ENCODE measurements at places on chromosomes 1 and 21. TPM values are rescaled to one million over a fixed set of nuclear protein-coding genes. Genes with fewer than 3 reads are reported as not detected.

PKLR gene
- total RNA-seq = not detected

PDZK1IP1 gene
- not detected for total RNA-seq

CHI3L2 gene
- not detected for total RNA-seq

NPPB gene
- not detected for total RNA-seq

NID1 gene
- 390 TPM for total RNA-seq

DNA sequence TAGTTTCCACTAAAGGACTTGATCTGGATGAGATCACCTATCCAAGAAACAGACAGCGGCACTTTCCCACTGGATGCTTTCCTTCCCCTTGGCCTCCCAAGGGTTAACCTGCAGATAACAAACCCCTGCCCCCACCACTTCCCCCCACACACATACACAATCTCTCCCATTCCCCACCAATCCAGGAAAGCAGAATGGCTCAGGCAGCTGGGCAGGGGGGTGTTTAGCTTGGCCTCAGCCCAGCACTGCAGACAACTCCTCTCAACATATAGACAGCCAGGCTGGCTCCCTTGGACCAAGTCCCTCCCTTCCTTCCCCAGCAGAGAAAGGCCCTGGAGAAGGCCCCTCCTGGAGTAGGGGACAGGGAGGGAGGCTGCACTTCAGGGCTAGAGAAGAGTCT, 24.6 kb downstream of the PLEKHA6 start:
- no peak overlapping the region for H3K27ac ChIP-seq
- H3K27me3 ChIP-seq = no peaks in the 10 kb centered on the region
- no peak overlapping the region for H3K4me3 ChIP-seq
- no peaks in the 10 kb centered on the region for H3K36me3 ChIP-seq
- no peak for DNase-seq

- H3K27me3 ChIP-seq = no peaks in the 10 kb centered on the region
- DNase-seq = no peak
- peak overlapping the region; percentile 72 for H3K27ac ChIP-seq
- H3K4me3 ChIP-seq = peak overlapping the region; percentile 55
- no peaks in the 10 kb centered on the region for H3K36me3 ChIP-seq
- peaks cover 63% of the 10 kb centered on the region for H3K4me1 ChIP-seq
Measured at GRCh38 chr1:27633640-27634176, 1.3 kb downstream of the FGR start.

DNA sequence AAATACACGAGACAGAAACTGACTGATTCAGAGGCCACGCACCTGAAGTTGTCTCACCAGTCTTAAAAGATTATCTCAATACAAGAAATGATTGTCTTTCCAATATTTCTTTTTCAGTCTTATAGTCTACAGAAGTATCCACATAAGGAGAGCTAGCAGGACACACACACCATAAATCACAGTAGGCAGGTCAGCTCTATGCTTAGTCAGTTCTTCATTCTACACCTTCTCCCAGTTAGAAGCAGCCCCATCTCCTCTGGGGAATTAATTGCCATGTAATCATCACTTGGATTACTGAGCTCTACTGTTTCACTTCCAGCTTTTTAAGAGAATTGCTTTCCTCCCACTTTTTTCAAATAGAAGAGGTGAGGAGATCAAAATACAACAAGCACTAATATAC, 59.6 kb downstream of the SMYD3 start:
- no peaks in the 10 kb centered on the region for H3K27me3 ChIP-seq
- peak overlapping the region; percentile 13 for H3K27ac ChIP-seq
- H3K36me3 ChIP-seq = no peaks in the 10 kb centered on the region
- peaks cover 48% of the 10 kb centered on the region for H3K4me1 ChIP-seq
- no peak for DNase-seq

GRCh38 chr1:1144122-1144842, 28.4 kb upstream of the C1orf159 start:
- H3K4me3 ChIP-seq = no peak overlapping the region
- no peaks in the 10 kb centered on the region for H3K27me3 ChIP-seq
- no peak for DNase-seq
- H3K4me1 ChIP-seq = no peaks in the 10 kb centered on the region
- no peaks in the 10 kb centered on the region for H3K36me3 ChIP-seq
- H3K27ac ChIP-seq = no peak overlapping the region

DNA sequence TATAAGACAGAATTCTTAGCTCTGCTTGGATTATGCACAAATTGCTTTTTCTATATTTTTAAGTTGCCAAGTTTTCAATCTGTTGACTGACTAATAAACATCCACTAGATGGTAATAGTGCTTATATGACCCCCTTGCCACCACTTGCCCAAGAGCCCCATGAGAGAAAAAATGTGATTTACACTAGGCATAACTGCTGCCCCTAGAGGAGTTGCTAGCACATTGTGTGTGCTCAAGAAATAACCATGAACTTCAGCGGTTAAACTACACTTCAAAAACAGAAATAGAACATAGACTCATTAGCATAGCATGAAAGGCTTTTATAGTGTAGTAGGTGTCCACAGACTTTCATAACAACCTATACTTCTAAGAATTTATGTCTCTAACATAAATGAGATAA, 61.4 kb downstream of the BRINP3 start:
- no peaks in the 10 kb centered on the region for H3K4me1 ChIP-seq
- DNase-seq = no peak
- H3K27ac ChIP-seq = no peak overlapping the region
- no peaks in the 10 kb centered on the region for H3K27me3 ChIP-seq
- H3K4me3 ChIP-seq = no peak overlapping the region

DNA sequence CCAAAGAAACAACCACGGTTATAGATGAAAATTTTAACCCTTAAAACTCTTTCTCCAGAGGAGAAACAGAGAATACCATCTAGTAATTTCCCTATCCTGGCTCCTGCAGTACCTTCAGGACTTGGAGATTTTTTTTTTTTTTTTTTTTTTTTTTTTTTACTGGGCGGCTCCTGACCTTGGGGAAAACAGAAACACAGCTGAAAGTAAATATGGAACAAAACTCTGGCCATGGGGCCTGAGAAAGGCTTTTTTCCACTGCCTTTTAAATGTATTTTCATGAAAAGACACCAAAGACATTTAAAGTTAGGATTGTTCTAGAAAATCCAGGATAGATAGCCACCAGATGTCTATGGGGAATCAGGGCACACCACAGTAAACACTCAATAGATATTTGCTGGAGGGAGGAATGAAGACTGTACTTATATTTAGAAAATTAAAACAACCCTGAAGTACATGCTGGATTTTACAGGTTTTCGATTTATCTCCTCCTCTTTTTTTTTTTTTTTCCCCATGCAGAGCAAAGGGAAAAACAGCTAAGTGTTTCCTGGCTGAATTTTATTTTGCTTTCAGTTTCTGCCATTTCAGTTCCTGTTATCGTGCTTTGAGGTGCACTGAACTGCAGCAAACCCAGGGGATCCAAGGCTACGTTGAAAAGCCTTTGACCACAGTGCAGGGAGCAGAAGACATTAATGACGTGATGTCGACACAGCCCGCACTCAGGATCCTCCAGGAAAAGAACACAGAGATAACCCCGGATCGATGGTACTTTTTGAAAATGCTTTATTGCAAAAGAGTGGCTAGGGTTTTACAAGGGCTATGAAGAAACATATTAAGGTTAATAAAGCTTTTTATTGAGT, 35.7 kb upstream of the CNN3 start:
- DNase-seq = no peak
- peak overlapping the region; percentile 45 for H3K27ac ChIP-seq
- peak overlapping the region; percentile 42 for H3K4me3 ChIP-seq
- H3K36me3 ChIP-seq = no peaks in the 10 kb centered on the region
- no peaks in the 10 kb centered on the region for H3K27me3 ChIP-seq

- no peaks in the 10 kb centered on the region for H3K36me3 ChIP-seq
- no peak for DNase-seq
- peak overlapping the region; percentile 72 for H3K27ac ChIP-seq
- H3K4me1 ChIP-seq = peaks cover 25% of the 10 kb centered on the region
- no peaks in the 10 kb centered on the region for H3K27me3 ChIP-seq
Measured at GRCh38 chr1:223143537-223144248, 645 bp upstream of the TLR5 start.

- no peak for DNase-seq
- no peak overlapping the region for H3K4me3 ChIP-seq
- H3K36me3 ChIP-seq = peaks cover 5% of the 10 kb centered on the region
- H3K4me1 ChIP-seq = peaks cover 4% of the 10 kb centered on the region
- no peak overlapping the region for H3K27ac ChIP-seq
Measured at GRCh38 chr21:41868062-41868710, 11.0 kb downstream of the PRDM15 start.

DNA sequence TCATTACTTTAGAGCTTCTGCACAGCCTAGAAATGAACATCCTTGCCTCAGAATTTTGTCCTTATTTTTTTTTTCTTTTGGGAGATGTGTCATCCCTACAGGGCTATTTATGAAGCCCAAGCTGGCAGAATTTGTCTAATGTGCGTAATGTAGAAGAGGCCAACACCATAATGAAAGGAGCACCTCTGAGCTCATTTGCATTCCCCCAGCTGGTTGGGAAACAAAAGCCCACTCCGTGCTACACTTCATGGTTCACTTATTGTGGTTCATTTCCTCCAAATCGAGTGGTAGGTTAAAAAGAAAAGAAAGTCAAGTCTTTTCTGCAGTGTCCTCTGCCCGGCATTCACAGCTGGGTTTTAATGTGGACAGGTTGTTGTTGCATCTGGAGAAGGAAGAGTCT, 73.5 kb downstream of the KAZN start:
- no peak overlapping the region for H3K27ac ChIP-seq
- H3K4me3 ChIP-seq = no peak overlapping the region
- H3K27me3 ChIP-seq = no peaks in the 10 kb centered on the region
- no peaks in the 10 kb centered on the region for H3K4me1 ChIP-seq
- no peaks in the 10 kb centered on the region for H3K36me3 ChIP-seq

DNA sequence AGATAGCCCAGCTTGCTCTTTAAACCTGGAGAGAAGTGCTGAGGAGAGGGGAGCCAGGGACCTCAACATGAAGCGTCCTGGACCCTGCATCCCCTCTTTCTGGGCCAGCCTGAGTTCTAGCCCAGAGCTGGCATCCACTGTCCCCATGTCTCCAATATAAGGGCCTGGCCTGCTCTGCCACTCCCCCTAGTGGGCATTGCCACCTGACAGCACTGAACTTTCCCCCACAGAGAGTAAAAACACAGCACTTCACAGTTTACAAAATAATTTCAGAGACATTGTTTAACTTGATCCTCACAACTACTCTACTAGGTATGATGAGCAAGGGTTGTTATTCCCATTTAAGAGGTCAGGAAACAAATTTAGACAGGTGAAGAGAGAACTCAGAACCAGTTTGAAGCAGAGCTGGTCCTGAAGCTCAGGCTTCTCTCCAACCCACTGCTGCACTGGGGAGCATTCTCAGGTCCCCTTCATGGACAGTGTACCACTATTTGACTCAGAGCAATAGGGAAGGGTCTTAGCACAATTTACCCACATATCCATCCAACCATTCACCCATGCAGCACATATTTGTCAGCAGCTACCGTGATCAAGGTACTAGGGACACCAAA, 151.2 kb downstream of the DMRTA2 start:
- no peaks in the 10 kb centered on the region for H3K4me1 ChIP-seq
- H3K4me3 ChIP-seq = no peak overlapping the region
- no peak for DNase-seq
- H3K27ac ChIP-seq = no peak overlapping the region
- H3K27me3 ChIP-seq = no peaks in the 10 kb centered on the region

DNA sequence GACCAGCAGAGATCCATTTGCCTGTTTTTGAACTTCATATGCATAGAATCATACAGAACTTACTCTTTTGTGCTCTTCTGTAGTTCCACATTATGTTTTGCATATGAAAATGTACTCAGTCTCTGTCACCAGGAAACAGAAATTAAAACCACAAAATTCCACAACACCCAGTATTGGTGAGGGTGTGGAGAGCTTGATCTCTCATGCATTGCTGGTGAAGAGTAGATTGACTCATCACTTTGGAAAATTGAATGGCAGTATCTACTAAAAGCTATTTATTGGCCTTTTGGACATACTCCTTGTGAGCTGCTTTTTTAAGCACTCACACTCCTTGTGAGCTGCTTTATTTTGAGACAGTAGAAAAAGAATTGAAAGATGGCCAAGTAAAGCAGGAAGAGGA, 43.3 kb downstream of the VTCN1 start:
- H3K4me1 ChIP-seq = no peaks in the 10 kb centered on the region
- no peak overlapping the region for H3K27ac ChIP-seq
- no peaks in the 10 kb centered on the region for H3K27me3 ChIP-seq
- no peaks in the 10 kb centered on the region for H3K36me3 ChIP-seq
- H3K4me3 ChIP-seq = no peak overlapping the region
- DNase-seq = no peak

GRCh38 chr1:148160343-148161052, 8.4 kb upstream of the NBPF11 start:
- no peaks in the 10 kb centered on the region for H3K36me3 ChIP-seq

DNA sequence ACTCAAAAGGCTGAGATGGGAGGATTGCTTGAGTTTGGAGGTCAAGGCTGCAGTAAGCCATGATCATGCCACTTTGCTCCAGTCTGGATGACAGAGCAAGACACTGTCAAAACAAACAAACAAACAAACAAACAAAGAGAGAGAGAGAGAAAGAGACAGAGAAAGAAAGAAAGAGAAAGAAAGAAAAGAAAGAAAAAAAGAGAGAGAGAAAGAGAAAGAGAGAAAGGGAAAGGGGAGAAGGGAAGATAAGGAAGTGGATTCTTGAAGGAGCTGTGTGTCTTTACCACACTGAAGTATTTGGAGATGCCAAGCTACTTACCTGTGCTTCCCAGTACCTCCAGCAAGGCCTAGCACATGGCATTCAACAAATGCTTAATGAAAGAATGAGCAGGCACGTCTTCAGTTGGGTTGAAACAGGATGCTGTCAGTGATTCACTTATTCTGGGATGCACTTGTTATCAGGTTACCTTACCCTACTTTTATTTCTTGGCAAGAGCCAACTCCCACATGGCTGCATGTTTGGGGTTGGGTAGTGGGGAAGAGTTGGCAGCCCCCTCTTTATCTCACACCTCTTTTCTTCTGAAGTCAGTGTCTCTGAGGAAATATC, 28.8 kb downstream of the CD101 start:
- H3K27ac ChIP-seq = no peak overlapping the region
- H3K4me1 ChIP-seq = no peaks in the 10 kb centered on the region
- no peaks in the 10 kb centered on the region for H3K36me3 ChIP-seq
- DNase-seq = peak; percentile 72
- no peak overlapping the region for H3K4me3 ChIP-seq
- no peaks in the 10 kb centered on the region for H3K27me3 ChIP-seq

GRCh38 chr1:109630081-109630897, 10.7 kb downstream of the AMPD2 start:
- no peak overlapping the region for H3K27ac ChIP-seq
- peaks cover 14% of the 10 kb centered on the region for H3K4me1 ChIP-seq
- no peaks in the 10 kb centered on the region for H3K27me3 ChIP-seq
- DNase-seq = peak; percentile 70
- H3K4me3 ChIP-seq = no peak overlapping the region
- peaks cover 28% of the 10 kb centered on the region for H3K36me3 ChIP-seq

DNA sequence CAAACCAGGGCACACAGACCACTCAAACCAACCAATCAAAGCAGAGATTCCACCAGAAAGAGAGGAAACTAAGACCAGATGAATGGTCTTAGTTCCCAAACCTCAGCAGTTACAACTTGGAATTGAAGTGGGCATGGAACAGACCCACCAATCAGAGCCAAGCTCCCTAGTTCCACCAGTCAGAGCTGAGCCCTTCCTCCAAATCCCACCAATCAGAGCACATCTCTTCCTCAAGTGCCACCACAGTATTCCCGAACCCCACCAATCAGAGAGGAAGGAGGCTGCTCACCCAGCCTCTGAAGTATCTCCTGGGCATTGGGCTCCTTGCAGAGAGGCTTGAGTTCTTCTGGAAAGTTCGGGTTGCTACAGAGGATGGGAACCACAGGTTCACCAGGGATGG, 1.4 kb downstream of the GUCA2A start:
- H3K27me3 ChIP-seq = no peaks in the 10 kb centered on the region
- no peaks in the 10 kb centered on the region for H3K36me3 ChIP-seq
- no peak overlapping the region for H3K4me3 ChIP-seq
- no peak for DNase-seq
- peaks cover 9% of the 10 kb centered on the region for H3K4me1 ChIP-seq
